Stimulated activated CD4-positive, alpha-beta T cell treated with anti-CD3 and anti-CD28 coated beads, Interleukin-15, amount 100 ng/mL, for 48 hours (primary cell): ENCODE measurements at places on chromosomes 11 and 22.

DNA sequence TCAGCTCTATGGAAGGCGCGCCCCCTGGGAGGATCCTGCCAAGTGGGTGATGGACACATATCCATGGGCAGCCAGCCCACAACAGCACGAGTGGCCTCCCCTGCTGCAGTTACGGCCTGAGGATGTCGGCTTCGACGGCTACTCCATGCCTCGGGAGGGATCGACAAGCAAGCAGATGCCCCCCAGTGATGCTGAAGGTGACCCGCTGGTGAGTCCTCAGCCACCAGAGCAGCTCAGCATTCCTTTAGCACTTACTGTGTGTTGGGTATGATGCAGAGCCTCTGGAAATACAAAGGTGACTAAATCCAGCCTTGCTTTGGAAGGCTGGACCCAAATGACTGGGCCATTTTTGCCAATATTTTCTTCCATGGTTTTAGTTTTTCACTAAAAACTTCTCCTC, 45.7 kb downstream of the DBX1 start:
- no peak for DNase-seq

DNA sequence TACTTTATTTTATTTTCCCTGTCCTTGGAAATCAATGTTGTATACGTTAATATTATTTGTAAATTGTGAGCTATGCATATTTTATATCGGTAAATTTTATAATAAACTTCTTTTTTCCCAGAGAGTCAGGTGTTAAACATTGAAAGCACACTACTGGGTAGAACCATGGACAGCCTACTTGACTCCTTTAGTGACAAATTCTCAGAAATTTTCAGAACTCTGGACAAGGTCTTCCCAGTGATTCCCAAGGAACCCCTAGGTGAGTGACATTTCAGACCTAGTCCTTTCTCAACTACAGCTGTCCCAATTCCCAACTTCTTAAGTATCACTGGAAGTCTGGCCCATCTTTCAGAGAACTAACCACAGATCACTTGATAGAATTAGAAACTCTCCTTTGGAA, 107.2 kb downstream of the RCN1 start:
- no peak for DNase-seq

GRCh38 chr11:112377946-112378345, 117.3 kb upstream of the PLET1 start:
- no peak for DNase-seq

GRCh38 chr11:117410861-117411710, 83.4 kb downstream of the CEP164 start:
- DNase-seq = no peak

GRCh38 chr11:1563149-1563638, 8.9 kb downstream of the DUSP8 start:
- no peak for DNase-seq

GRCh38 chr22:21102659-21103267, 57.0 kb downstream of the LRRC74B start:
- DNase-seq = peak; percentile 67

DNA sequence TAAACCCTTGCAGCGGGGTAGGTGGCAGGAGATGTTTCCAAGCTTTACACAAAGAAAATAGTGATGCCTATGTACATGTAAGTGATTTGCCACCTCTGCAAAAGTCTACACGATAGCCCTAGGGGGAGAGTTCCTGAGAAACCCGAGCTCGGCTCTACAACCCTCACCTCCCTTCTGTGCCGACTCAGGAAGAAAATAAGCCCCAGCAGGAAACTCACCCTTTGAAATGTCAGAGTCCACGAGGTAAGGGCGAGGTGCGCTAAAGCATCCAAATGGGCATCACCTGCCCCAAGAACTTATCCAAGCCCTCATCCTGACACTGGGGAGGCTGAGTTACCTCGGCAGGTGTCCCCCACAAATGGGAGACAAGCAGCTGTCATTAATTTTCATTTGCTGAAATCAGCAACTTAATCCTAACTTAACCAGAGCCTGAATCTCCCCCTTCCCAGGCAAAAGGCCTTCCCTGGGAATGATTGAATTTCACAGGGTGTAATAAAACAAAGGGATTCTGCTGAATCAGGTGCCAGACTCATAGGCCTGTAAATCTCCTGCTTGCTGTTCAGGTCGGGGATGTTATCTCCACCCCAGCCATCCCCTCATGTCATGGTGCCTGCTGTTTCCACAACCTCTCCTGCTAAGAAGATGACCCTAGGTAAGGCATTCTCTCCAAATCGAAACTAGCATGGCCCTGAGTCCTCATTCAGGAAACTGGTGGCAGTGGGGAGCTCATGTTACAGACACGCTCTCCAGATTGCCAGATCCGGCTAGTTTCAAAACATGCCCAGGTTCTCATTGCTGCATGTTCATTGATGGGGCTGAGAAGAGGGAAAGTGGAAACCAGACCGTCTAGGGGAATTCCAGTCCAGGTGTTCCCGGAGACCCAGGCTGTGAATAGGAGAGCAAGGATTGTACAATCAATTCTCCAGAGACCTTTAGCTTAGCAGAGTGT, 105.3 kb upstream of the KIRREL3 start:
- no peak for DNase-seq

- DNase-seq = no peak
Observed at GRCh38 chr22:47453049-47453448, 690.6 kb downstream of the TBC1D22A start.

DNA sequence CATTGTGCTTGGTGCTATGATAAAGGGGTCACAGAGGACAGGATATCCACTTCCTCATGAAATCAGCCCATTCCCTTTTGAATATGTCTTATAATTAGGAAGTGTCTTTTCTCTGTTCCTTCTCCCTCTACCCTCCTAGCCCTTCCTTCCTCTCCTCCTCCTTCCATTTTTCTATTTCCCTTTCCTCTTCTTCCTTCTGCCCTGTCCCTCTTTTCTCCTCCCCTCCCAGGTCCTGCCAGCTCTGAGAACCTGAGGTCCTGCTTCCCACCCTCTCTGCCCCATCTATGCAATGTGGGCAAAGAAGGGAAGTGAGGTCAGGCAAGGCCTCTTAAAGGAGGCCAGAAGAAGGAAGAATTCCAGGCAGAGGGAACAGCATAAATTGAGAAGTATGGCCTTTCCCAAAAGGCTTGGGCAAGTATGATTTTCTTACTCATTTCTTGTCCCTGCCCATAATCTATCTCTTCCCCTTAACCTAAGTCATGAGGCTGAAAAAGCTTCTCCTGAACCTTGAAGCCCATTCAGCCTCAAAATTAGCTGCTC, 7.7 kb upstream of the UBASH3B start:
- DNase-seq = no peak

GRCh38 chr11:27456140-27456794, 16.3 kb downstream of the LGR4 start:
- DNase-seq = no peak

GRCh38 chr11:41457216-41458014, 2.0 kb downstream of the LRRC4C start:
- no peak for DNase-seq

DNA sequence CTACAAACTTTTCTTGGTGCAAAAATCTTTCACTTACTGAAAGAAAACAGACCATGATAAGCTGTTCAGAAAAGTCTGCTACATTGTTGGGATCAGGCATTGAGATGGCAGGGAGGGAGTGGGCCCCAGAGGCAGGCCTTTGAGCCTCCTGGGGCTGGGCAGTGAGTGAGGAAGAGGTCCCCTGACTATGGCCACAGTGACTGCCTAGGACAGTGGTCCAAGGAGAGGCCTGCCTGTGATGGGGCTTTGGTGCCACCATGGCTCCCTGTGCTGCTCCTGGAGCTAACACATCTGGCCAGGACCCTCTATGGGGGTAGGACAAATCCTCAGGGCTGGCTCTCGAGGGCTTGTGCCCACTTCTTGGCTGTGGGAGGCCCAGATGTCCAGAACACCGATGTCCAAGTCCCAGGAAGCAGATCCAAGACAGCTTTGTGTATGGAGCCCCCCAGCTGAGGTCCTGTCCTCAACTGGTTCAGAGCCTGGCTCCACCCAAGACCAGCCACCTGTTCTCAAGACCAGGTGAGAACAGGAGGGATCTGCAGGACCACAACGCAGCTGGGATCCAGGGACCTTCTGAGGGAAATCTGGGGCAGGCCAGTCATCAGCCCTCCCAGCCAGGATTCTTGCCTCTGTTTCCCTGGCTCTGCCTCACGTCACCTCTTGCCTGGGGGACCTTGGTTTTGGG, 36.9 kb downstream of the PPM1F start:
- DNase-seq = no peak

GRCh38 chr22:39428597-39429071, 28.2 kb upstream of the MGAT3 start:
- DNase-seq = no peak

DNA sequence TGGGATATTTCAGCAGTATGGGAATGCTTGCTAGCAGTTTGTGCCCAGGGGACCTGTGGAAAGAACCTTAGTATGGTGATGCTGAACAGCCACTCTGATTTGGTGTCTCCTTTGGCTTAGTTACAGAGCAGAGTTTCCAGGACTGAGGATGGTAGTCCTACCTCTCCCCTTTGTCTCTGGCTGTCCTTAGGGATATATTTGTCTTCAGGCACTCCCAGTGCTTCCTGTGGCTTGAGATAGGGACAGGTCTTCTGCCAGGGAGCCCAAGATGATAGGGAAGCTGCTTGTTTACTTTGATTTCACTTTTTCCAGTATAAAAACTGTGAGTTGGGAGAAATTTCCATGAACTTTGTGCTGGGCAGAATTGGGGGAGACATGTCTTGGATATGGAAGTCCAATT, 28.2 kb downstream of the ANKRD42 start:
- no peak for DNase-seq

GRCh38 chr22:21010426-21011113, 4.4 kb upstream of the P2RX6 start:
- no peak for DNase-seq

DNA sequence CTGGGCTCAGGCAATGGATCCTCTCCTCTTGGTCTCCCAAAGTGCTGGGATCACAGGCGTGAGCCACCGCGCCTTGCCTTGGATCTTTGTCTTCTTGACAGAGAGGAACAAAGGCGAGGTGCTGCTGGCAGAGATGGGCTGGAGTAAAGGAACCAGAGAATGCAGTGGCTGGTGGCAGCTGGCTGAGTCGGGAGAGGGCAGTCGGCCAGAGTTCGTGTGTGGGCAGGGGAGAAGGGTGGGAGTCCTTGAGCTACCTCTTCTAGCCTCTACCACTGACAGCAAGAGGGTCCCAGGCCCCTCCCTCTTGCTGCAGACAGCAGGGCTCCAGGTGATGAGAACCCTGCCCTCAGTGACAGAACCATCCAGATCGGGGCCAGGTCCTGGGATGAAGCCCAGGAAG, 86.2 kb upstream of the LINC01488 start:
- no peak for DNase-seq

DNA sequence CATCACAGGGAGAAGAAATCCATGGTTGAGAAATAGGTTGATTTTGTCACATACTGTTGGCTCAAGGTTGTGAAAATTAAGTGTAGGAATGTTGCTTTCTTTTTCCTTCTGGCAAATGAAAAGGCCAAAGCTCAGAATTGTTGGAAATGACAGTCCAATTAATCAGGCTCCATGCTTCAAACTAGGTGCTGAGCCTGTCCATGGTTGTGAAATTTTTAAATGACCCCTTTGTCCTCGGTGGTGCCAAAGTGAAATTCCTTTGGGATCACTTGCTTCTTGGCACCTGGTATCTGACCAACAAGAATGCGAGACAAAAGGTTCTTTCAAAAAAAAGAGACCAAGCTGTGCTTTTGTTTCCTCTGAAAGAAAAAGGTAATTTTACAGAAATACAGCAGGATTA, 451.9 kb downstream of the ETS1 start:
- no peak for DNase-seq

- peak; percentile 49 for DNase-seq
Observed at GRCh38 chr11:128226106-128226716, 361.1 kb downstream of the ETS1 start.

- DNase-seq = no peak
Observed at GRCh38 chr11:35043936-35044335, 95.0 kb upstream of the CD44 start.

DNA sequence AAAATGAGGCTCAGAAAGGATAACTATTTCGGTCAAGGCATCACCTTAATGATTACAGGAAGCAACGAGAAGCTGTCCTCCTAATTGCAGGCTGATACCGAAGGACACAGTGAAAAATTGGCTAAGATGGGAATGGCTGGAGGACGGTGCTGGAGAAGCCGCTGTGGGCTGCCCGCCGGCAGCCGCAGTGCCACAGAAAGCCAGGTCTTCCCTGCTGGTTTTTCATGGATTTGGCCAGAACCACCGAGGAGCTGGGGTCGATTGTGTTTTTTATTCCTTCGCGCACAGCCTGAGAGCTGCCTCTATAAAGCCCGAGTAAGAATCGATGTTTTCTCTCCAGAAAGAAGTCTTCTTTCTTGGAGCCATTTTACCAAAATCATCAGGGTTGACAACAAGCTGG, 1484.2 kb downstream of the BRD1 start:
- DNase-seq = no peak

DNA sequence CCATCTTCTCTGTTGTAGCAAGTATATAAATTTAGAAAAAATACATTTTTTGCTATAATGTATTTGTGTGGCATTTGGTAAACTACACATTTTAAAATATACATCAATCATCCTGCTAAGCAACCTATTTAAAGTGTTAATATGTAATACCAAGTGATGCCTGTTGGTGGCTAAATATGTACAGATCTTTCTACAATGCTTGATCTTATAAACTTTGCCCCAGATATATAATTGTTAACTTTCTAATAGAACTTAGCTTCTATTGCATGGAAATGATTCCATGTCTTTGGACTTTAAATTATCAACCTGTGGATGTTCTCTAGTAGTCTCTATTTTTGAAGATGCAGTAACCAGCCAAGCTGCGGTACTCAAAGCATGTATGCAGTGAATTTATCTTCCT, 1260.4 kb upstream of the RAG2 start:
- DNase-seq = no peak

- DNase-seq = no peak
Observed at GRCh38 chr22:27801616-27802345, at the start of gene MN1. MN1 (minus strand) TSS chr22:27801756; CDS start chr22:27800543, 1,213 bp downstream.

DNA sequence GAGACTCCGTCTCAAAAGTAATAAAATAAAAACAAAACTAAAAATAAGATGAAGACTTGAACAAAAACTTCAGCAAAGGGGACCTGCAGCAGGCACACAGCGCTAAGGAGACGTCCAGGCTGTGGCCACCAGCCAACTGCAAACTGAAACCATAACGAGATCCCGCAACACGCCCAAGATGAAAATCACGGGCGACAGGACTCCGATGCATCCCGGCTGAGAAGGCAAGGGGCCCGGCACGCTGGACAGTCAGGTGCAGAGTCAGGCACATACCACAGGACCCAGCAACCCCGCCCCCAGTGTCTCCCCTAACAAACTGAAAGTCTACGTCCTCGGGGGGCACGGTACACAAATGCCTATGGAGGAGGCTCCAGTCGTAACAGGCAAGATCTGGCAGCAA, 9.2 kb downstream of the HRAS start:
- DNase-seq = no peak

DNA sequence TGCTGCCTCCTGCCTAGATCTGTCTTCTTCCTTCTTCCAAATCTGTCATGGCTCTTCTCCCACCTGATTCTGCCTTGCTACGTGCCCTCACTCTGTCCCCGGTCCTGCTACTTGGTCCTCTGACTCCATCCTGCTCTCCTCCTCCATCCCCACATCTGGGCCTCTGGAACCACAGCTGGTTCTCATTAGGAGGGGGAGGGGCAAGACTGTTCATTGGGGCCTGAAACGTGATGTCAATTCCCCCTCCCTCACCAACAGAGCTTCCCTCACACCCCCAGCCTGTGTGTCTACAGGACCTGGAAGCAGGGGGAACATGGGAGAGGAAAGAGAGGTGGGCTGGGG, 9.1 kb downstream of the DCHS1 start:
- no peak for DNase-seq
